ENCODE measurements at places on chromosomes 2 and 18. TPM values are rescaled to one million over a fixed set of nuclear protein-coding genes. Genes with fewer than 3 reads are reported as not detected.

DNA sequence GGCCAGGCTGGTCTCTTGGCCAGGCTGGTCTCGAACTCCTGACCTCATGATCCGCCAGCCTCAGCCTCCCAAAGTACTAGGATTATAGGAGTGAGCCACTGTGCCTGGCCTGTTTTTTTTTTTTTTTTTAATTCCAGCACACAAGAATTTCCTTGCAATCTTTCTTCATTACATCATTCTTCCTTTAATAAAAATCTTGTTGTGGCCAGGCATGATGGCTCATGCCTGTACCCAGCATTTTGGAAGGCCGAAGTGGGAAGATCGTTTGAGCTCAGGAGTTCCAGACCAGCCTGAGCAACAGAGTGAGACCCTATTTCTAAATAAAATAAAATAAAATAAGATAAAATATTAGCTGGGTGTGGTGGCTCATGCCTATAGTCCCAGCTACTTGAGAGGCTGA lies 21.4 kb upstream of the PLEKHM3 start:
- DNase-seq = no peak

DNA sequence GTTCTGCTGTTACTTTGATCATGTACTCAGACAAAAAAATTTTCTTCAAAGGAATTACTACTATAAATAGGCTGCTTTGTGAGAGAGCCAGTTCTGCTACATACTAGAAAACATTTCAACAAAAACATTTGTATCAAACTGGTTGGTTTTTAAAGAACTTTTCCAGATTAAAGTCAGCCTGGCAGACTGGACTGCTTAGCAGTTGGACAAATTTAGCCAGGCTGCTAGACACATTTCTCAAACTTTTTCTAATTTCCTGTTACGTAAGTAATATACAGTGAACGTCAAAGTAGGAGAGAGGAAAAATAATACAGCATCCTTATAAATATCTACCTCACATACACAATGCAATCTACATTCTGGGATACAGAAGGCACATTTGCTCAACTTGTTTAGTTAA lies 109.5 kb downstream of the SP3 start:
- DNase-seq = no peak

DNA sequence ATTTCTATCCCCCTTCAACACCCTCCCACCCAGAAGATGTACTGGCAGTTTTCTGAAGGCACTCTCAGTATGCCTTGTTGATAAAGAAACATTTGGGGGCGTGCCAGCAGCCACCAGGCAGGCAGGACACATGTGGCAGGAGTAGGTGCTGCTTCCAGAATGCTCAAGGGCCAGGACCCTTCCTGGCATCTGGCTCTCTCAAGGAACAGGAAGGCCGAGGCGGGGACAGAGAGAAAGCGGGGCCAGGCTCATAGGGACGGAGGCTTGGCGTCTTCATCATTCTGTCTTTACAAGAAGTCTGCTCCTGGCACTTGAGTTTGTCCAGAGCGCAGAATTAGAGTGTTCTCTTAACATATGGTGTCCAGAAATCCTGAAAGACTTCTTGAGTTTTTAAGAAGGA lies 121.6 kb downstream of the FAM210A start:
- DNase-seq = no peak

GRCh38 chr18:9647496-9648323 lies 33.4 kb upstream of the PPP4R1 start:
- DNase-seq = no peak

Gene SIGLEC15
- total RNA-seq = not detected

DNA sequence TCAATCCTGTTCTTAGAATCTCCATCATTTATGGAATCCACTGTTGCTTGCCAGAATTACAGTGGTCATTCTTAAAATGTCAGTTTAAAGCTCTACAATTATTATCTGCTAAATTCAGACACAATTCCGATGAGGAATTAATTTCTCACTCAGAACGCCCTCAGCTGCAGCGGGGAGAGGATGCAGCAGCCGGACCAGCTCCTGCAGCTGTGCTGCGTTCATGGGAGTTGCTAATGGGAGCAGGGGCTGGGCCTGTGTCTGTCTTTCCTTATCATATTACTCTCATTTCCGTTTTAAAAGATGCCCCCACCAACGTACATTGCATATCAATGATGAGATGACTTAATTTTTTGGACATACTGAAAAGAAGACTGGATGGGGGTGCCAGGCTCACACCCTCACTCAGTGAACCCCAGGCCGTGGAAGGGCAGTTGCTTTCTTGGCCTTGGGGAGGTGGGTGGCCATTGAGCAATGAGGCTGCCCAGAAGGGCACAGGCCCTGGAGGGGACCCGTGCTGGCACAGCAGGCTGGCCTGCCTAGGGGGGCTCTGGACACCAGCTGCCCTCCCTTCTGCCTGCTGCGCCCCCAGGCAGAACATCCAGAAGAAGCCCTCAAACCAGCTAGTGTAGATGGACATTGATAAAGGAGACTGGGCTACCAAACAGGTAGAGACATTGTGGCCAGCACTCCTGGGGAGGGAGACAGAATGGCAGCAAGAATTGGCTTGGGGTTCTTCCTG lies 503.6 kb upstream of the MYT1L start:
- no peak for DNase-seq

Data from CD8-positive, alpha-beta T cell (primary cell).